ENCODE measurements at places on chromosomes 2 and 18. TPM values are rescaled to one million over a fixed set of nuclear protein-coding genes. Genes with fewer than 3 reads are reported as not detected.

TLX2 gene
- not detected for total RNA-seq

- peak; percentile 78 for DNase-seq
These were observed 9.3 kb upstream of the EFHD1 start for GRCh38 chr2:232623768-232624765.

DNA sequence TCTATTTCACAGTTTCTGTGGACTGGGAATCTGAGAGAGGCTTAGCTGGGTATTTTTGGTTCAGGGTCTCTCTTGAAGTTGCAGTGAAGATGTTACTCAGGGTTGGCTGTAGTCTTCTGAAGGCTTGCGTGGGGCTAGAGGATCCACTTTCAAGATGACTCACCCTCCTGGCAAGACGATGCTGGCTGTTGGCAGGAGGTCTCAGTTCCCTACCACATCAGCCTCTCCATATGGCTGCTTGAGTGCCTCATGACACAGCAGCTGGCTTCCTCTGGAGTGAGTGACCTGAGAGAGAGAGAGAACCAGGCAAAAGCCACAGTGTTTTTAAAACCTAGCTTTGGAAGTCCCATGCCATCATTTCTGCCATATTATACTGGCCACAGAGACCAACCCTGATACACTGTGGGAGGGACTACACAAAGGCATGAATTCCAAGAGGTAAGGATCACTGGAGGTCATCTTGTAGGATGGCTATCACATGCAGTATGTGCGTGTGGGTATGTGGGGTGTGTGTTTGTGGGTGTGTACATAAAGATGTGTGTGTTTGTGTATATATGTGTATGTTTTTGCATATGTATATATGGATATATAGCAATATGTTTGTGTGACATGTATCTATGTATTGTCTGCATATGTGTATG lies 25.1 kb downstream of the DNPEP start:
- DNase-seq, result peak; percentile 95

GRCh38 chr2:47735136-47735869 lies 47.6 kb upstream of the MSH6 start:
- DNase-seq, result no peak

DPP4 gene
- total RNA-seq, result 0.17 TPM

- no peak for DNase-seq
These were observed 136.8 kb downstream of the SMAD7 start for GRCh38 chr18:48813833-48814489.

DNA sequence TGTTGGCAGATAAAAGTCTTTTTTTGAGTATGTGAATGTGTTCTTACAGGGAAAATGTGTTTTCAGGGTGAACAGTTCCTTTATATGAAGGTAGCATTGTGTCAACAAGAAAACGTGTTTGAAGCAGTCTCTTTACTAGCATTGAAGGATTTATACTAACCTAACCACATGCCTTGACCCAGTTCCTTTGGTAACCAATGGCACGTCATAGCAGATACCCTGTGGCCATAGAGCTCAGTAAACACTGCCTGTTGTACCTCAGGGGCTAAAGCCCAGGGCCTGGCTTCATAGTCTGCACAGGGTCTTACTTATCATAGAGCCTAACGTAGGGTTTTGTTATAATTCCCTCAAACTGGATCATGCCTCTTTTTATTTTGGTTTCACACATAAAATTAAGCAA lies 32.1 kb upstream of the NFU1 start:
- no peak for DNase-seq

DNA sequence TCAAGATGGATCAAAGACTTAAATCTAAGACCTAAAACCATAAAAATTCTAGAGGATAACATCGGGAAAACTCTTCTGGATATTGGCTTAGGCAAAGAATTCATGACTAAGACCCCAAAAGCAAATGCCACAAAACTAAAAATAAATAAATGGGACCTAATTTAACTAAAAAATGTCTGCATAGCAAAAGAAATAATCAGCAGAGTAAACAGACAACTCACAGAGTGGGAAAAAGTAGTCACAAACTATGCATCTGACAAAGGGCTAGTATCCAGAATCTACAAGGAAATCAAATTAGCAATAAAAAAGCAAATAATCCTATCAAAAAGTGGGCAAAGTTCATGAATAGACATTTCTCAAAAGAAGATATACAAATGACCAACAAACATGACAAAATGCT lies 18.2 kb upstream of the ASB18 start:
- no peak for DNase-seq

SULT1C2 gene
- 1.0 TPM for total RNA-seq

DNA sequence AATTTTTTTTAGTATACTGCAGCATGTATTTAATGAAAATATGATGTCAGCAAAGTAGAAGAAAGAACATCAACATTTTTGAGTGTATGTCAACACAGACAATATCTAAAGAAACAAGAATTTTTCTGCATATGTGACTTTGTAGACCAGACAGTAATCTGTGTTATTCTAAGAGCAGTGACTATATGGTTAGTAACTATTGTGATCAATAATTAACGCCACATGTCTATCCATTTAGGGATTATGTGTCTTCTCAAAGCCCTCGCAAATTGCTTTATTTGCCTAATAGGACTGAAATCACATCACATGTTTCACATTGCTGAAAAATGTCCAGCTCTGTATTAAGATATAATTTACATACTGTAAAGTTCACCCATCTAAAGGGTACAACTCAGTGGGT lies 107.8 kb downstream of the GFPT1 start:
- no peak for DNase-seq

- no peak for DNase-seq
These were observed 68.7 kb upstream of the HPCAL1 start for GRCh38 chr2:10234013-10234306.

DNA sequence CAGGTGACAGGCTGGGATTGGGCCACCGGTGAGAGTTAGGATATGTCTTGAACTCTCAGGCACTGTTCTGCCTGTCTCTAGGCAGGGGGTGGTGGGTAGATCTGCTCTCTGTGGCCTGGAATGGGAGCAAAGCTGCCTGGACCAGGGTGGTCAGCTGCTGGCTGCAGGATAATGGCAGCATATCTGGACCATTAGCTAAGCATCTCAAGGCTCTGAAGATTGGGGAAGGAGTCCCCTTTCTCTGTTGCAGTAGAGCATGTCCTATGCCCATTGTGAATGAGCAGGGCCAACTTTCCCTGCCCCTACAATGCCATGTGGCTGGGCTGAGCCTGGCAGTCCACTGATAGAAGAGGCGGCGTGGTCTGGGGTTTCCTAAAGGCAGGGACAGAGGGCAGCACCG lies 34.6 kb downstream of the LOXHD1 start:
- DNase-seq, result no peak

DNA sequence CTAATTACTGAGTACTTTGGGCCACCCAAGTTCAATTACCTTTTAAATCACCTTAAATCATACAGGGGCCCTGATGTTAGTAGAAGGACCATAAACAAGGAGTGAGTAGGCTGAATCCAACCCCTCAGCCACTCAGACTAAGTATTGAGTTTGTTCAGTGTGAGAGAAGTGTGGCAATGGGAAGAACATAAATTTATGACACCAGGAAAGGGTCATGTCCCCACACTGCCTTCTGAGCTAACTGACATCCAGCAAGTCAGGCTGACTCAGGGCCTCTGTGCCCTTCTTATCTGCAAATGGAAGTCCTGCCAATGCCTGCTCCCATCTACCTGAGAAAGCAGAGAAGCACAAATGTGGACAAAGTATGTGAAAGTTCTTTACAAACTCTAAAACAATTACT lies 12.9 kb downstream of the PLEKHM3 start:
- DNase-seq, result no peak

GRCh38 chr2:100606726-100607343 lies 44.0 kb downstream of the PDCL3 start:
- DNase-seq, result peak; percentile 25

IL1R2 gene
- total RNA-seq, result not detected

HOXD8 gene
- 9.9 TPM for total RNA-seq

PID1 gene
- 6.1 TPM for total RNA-seq

DNA sequence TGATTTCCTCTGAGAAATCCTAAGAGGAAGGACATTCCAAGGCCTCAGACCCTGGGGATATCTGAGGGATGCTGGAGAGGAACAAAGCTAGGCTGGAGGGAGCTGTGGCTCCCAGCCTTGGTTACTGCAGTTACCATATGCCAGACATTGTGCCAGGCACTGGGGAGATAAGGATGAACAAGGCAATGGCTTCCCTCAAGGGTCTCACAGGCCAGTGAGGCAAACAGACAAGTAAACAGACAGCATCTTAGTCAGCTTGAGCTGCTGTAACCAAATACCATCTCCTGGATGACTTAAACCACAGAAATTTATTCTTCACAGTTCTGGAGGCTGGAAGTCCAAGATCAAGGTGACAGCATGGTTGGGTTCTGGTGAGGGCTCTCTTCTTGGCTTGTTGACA lies 91.8 kb downstream of the SKA1 start:
- DNase-seq, result peak; percentile 6

DNA sequence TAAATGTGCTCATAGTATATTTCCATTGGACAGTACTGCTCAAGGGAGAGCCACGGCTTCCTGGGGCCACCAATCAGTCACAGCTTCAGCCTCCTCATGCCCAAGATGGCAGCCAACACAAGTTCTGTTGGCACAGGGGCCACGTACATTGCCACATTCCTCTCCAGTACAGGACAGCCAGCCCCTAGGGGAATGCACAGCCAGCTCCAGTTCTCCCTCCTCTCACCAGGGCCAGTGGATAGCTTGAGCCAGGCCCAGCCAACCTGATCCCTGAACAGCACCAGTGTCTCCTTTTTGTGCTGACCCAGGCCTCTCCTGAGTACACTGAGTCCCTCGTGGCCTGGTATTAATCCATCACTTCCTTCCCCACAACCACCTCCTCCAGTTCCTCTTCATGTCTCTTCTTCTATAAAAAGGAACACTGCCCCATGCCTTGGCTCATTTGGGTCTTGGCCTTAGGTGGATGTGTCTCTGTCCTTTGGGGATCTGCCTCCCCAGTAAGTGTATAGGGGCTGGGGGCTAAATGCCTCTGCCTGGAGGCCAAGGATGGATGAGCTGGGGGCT lies 168.7 kb downstream of the TNS1 start:
- DNase-seq, result no peak

MAP2 gene
- 0.34 TPM for total RNA-seq

DNA sequence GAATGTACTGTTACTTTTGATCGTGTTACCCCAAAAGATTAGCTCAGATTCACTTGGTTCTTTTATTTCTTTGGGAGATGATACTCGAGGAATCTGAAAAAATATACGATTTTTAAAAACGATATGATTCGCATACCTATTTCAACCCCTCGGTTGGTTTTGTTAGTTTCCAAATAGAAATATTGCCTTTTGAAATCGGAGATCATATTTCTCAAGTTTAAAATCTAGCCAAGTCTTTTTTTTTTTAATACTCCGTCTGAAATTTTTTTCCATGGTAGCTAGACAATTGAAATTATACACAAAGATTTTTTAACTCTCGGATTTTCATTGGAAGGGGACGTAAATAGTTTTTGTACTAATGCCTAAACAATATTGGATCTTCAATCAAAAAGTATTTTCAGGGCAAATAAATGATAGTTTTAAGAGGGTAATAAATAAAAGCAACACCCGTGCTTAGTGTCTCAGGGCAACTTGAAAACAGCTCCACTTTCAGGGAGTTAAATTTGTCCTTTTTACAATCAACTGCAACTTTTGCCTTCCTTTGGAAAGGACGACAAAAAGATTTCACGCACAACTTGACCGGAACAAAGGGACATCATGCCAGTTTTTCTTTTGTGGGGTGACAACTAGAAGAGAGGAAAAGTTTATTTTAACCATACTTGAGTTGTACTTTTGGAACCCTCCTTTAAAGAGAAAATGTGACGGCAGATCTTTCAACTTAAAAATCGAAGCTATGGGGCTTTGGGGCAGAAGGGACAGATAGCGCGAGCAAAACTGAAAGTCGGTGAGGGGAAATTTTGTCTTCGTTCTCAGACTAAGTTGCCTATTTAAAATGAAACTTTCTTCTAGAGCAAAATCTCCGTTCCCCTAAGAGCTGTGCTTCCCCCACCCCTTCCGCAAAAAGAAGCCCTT lies 5.8 kb upstream of the ONECUT2 start:
- no peak for DNase-seq

KIAA2012 gene
- not detected for total RNA-seq

DNA sequence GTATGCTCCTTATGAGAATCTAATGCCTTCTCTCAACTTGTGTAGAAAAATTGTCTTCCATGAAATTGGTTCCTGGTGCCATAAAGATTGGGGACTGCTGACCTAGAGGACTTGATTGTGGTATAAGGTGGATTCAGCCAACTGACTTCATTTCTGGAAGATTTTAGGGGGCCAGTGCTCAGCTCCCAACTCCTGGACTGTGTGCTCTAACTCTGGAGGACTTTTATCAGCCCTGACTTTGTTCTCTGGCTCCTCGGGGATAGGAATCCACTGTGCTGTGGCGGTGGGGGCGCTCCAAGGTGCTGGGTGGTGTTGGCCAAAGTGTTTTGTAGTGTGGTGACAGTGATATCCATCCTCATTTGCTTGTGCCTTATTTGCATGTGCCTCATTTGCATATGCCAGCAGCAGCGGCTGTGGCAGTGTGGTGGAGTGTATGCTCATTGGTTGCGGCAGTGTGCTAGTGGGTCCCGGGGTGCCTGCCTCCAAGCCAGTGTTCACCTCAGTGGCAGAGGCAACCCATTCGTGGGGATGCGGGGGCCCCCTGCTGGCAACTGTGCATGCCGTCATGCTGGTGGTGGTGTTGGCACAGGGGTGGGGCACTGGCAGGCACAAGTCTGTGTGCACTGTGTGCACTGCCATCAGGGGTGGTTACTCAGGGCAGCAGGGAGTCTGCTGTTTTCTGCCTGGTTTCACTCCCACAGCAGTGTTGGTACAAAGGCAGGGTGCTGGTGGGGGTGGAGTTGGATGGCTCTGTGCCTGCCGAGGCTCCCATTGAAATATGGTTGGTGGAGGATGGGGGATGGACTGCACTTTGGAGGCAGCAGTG lies 19.6 kb downstream of the EHBP1 start:
- DNase-seq, result peak; percentile 61

UGT1A7 gene
- total RNA-seq, result not detected

- no peak for DNase-seq
These were observed 107.0 kb downstream of the PTGR3 start for GRCh38 chr18:75101916-75102315.

POTEI gene
- total RNA-seq, result 0.40 TPM

DNA sequence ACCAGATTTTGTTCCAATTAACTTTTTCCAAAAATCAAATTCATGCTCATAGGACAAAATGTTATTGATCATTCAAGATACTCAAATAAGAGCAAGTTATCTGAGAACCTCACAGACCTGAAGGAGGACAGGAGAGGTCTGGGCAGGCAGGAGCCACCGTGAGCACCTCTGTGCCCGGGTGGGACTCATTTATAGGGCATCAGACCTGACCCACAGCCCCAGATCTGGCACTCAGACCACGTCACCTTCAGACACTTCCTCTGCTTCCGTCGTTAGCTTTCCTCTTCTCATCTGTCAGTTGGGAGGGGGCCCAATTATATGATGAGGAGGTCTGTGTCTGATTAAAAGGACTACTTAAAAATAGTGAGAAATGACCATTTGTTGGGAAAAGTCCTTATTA lies 169.4 kb downstream of the EIPR1 start:
- DNase-seq, result no peak

DNA sequence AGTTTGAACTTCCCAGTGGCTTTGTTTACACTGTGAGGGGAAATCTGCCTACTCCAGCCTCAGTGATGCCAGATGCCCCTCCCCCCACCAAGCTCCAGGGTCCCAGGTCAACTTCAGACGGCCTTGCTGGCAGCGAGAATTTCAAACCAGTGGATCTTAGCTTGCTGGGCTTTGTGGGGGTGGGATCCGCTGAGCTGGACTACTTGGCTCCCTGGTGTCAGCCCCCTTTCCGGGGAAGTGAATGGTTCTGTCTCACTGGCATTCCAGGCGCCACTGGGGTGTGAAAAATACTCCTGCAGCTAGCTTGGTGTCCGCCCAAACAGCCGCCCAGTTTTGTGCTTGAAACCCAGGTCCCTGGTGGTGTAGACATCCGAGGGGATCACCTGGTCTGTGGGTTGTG lies 70.0 kb upstream of the NEUROD1 start:
- no peak for DNase-seq
